Nephron progenitor cell (in vitro differentiated cells): ENCODE measurements at places on chromosomes 6 and 20.
A peak's percentile ranks its signal among the peaks of the same experiment; 100 is the strongest.

DNA sequence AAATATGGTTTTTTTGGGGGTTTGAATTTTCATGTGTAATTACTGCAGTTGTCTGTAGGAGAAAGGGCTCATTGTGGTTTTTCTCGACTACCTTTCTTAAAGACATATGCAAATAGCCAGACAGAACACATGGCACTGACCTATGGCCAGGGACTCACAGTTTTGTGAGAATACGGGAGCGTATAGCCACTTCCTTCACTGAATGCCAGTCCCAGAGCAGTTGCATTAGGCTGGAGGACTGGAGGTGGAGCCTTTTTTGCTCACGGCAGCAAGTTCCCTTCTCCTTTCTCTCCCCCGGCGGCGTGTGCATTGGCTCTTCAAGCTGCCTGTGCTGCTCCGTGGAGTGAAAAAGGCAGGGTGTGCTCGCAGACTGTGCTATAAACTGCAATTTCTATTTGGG lies 114.9 kb downstream of the AKAP7 start:
- DNase-seq = peak; percentile 47
- peaks cover 36% of the 10 kb centered on the region for H3K4me1 ChIP-seq
- peaks cover 3% of the 10 kb centered on the region for H3K36me3 ChIP-seq
- H3K4me3 ChIP-seq = peak overlapping the region; percentile 82
- no peak overlapping the region for H3K27ac ChIP-seq

DNA sequence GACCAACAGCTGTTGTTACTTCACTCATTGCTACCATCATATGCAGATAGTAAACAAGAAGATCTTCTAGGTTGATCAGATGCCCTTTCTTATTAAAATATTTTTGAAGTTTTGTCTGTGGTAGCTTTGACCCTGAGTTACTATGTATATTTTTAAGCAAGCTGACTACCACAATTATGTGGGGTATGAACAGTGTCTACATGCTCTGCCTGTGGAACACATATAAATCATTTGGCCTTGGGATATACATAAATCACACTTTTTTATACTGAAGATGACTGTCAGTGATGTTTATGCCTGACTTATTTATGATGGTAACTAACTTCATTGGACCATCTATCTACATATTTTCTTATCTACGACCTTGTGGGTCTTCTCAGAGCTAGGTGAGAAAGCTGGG lies 44.2 kb downstream of the LIN28B start:
- no peak for DNase-seq
- no peak overlapping the region for H3K4me3 ChIP-seq
- no peak overlapping the region for H3K27ac ChIP-seq
- H3K4me1 ChIP-seq = peaks cover 12% of the 10 kb centered on the region

DNA sequence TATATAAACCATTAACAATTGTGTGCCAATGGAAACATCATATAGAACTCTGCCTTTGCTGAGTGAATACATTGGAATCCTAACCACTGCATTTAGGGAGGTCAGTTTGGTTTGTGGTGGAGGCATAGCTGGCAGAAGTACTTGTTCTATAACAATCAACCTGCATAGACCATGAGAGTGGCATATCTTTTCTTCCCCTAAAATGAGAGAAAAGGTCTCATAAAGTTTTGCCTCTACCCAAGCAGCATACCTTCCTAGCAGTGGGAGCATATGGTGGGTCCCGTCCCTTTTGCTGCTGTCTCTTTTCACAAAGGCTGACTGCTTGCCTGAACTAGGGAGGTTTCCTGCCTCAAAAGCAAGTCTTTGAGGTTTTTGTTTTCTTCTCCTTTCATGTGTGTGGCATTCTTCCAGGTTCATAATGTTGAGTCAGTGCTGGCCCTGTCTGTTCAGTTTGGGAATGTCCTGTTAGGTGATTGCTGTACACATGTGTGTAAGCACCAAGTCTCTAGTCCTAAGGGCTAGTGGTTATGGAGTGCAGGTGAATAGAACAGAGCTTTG lies 61.2 kb upstream of the SUPT3H start:
- no peaks in the 10 kb centered on the region for H3K36me3 ChIP-seq
- H3K4me3 ChIP-seq = no peak overlapping the region
- H3K27ac ChIP-seq = no peak overlapping the region
- peaks cover 25% of the 10 kb centered on the region for H3K4me1 ChIP-seq
- H3K27me3 ChIP-seq = peaks cover 5% of the 10 kb centered on the region

- H3K4me1 ChIP-seq = peaks cover 25% of the 10 kb centered on the region
- peaks cover 10% of the 10 kb centered on the region for H3K27me3 ChIP-seq
- H3K36me3 ChIP-seq = no peaks in the 10 kb centered on the region
- no peak overlapping the region for H3K27ac ChIP-seq
Measured at GRCh38 chr20:373171-373890, 7.2 kb upstream of the TRIB3 start.

- H3K27ac ChIP-seq = no peak overlapping the region
- no peak for DNase-seq
- peaks cover 6% of the 10 kb centered on the region for H3K27me3 ChIP-seq
- no peaks in the 10 kb centered on the region for H3K36me3 ChIP-seq
- no peaks in the 10 kb centered on the region for H3K4me1 ChIP-seq
Measured at GRCh38 chr6:71463061-71463460, 174.4 kb downstream of the OGFRL1 start.

DNA sequence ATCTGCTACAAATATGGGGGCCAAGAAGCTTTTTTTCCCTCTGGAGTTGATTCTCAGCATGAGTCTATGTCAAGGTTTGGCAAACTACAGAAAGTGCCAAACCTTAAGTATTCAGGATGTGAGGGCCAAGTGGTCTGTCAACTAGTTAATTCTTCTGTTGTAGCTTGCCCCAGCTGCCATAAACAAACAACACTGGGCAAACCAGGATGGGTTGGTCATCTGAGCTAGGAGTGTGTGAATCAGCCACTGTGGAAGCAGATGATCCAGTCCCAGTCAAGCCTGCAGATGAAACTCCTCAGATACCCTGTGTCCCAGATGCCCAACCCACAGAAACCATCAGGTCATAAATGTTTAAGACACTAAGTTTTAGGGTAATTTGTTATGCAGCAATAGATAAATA lies 103.0 kb upstream of the MOCS1 start:
- H3K27ac ChIP-seq = no peak overlapping the region
- H3K4me1 ChIP-seq = no peaks in the 10 kb centered on the region
- no peak for DNase-seq

DNA sequence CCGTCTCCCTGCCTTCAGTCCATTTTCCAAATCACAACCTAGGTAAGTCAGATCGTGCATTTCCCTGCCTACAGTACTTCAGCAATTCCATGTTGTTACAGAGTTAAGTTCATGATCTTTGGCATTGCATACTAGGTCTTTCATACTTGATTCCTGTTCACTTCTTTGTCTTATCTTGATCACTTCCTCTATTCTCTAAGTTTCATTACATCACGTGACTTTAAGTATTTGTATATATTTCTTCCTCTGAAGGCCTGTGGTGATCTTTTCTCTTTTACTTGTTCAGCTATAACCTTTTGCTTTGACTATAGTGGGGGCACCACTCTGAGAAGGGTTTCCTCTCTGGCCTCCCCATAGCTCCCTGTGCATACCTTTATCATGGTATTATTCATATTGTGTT lies 100.2 kb downstream of the TRMT11 start:
- no peaks in the 10 kb centered on the region for H3K27me3 ChIP-seq
- H3K4me3 ChIP-seq = no peak overlapping the region
- no peak for DNase-seq
- peak overlapping the region; percentile 5 for H3K27ac ChIP-seq
- peaks cover 44% of the 10 kb centered on the region for H3K36me3 ChIP-seq
- peaks cover 36% of the 10 kb centered on the region for H3K4me1 ChIP-seq
